D341Med (cell line): ENCODE measurements at places on chromosomes 7 and 10.

- DNase-seq = no peak
These were observed 323.0 kb downstream of the PARD3 start for GRCh38 chr10:34492081-34492480.

- no peak for DNase-seq
These were observed 83.1 kb downstream of the LHPP start for GRCh38 chr10:124544711-124545110.

GRCh38 chr10:48343106-48343505 lies 36.6 kb downstream of the MAPK8 start:
- DNase-seq = peak; percentile 45

GRCh38 chr7:74044366-74045350 lies 16.7 kb downstream of the ELN start:
- no peak for DNase-seq

DNA sequence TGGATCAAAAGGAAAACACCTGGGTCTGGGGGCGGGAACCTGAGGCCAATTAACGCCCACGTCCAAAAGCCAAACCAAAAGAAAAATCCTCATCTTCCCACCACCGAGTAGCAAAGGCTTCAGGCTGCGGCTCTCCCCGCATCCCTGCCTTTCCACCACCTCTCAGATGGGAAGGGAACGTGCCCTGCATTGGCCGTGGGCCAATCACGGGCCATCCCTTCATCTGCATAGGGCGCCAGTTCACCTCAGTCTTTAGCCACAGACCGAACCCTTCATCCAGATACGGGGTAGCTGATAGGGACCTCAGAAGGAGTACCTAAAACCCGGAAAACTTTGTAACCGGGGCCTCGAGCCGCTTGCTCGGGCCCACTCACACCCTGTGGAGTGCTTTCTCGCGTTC lies 626 bp downstream of the PRPF18 start:
- peak; percentile 41 for DNase-seq

- no peak for DNase-seq
These were observed 642.5 kb upstream of the KCND2 start for GRCh38 chr7:119630406-119630969.

DNA sequence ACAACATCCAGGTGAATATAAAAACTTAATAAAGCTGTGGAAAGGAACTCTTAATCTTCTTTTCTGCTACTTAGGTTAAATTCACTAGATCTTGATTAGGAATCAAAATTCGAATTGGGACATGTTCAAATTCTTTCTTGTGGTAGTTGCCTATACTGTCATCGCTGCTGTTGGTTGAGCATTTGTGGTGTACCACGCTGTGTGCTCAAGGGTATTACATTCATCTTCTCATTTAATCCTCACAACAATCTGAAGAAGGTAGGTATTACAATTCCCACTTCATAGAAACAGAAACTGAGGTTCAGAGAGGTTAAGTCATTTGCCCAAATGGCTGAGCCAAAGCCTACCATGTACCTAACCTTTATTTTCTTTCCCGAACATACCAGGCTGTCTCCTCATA lies 39.9 kb upstream of the CC2D2B start:
- DNase-seq = no peak

DNA sequence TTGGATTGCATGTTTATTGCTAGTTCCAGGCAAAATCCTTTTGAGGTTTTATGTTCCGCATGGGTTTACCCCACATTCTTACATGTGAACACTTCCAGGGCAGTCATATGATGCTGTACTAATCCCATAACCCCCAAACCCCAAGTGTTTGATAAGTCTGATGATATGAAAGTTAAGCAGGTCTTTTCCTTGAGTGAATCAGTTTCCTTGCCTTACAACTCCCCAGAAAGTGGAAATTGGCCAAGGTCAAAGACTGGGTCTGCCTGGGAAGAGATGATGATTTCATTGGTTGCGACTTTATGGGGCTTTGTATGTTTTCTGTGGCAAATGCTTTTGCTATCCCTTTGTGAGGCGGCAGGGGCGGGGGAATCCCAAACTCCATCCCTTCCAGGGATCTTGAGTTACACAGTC lies 24.7 kb downstream of the AFAP1L2 start:
- no peak for DNase-seq

DNA sequence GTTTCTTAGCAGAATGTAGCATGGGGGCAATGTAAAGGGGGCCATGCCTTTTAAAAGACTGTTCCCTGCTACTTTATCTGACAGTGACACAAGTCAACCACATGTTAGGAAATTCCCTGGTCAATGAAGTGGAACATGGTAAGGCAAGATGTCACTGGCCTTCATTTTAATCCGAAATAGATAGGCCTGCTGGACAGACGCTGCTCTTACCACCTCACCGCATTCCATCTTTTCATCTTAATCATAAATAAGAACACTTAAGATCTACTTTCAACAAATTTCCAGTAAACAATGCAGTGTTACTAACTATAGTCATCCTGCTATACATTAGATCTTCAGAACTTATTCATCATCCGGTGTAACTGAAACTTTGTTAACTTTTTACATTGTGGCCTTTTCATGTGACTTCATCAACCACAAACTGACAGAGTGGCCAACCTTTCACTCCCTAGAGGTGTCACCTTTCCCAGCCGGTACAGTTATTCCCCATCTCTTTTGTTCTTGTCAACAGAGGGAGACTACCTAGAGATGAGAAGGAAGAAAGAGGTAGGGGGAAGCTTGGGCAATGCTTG lies 15.6 kb downstream of the ASB4 start:
- no peak for DNase-seq

GRCh38 chr7:75967487-75967997 lies 26.9 kb downstream of the TMEM120A start:
- no peak for DNase-seq

DNA sequence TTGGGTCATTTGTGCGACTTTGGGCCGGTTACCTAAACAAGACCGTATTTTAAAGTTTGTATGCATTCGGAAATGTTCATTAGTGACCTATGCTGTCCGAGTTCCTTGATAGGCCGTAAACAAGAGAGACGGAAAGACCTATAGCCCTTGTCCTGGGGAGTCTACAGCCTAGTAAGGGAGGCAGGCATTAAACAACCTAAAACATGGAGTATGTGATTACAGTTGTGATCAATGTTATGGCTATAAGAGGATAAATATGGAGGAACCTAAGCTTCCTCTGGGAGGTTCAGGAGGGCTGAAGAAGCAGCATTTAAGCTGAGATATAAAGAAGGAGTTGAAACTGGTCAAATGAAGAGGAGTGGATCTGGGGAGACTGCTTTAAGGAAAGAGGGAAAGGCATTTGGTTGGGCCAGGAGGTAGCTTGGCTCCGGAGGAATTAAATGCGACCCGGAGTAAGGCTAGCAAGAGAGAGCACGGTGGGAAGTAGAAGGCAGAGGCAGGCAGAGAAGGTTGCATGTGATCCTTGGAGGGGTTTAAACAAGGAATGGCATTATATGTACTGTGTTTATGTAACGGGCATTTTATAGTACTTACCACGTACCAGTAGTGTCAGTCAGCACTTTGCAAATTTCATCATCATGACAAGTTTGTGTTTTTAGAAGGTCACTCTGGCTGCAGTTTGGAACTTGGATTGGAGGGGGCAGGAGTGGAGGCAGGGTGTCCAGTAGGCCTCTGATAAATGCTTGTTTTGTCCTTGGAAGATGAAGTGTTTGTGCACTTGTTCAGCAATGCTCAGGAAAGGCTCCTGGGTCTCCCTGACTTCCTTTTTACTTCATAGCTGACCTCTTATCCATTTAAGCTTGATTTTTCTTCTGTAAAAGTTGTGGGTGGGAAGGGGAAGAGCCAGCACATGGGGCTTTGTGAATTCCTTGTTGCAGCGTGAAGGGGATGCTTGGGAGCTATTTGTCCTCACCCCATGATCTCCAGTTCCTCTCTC lies 1.0 kb upstream of the AVPI1 start:
- no peak for DNase-seq

DNA sequence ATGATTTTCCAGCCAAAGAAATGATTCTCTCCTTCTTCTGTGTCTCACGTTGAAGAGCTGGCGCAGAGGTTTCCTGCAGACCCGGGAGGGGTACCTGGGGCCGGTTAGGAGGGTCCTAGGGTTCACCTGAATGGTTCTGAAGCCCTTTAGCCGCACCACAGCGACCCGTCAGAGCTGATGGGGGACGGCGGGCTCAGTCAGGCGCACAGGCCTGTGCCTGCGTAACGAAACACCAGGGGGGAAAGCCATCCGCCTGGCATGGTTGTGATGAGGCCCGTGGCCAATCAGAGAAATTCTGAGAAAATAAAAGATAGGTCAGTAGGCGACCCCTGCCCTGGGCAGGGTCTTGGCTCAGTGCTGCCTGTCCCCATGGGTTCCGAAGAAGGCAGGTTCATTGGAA lies 35.6 kb downstream of the FAM20C start:
- no peak for DNase-seq

- no peak for DNase-seq
These were observed 1285.8 kb upstream of the SORCS1 start for GRCh38 chr10:108450280-108450679.

DNA sequence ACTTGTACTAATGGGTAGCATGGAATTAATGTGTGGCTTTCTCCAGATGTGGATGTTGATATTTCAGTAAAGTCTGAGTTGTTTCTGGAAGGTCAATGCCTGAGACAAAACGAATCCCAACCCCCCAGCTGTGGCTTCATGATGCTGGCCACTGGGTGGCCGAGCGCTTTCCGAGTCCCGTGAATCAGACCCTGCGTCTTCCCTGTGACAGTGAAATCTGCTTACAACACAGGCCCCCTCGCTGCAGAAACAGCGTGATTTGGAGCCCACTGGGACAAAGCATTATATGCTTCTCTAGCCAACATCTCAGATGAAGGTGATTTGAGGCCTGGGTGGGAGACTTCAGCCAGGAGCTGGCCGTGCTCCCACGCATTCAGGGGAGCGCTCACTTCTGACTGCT lies 124.7 kb downstream of the WDR37 start:
- DNase-seq = no peak

- DNase-seq = no peak
These were observed 59.7 kb downstream of the GALNT11 start for GRCh38 chr7:152085131-152085530.

- no peak for DNase-seq
These were observed 7.5 kb downstream of the SPACDR start for GRCh38 chr7:100456562-100456961.
